Germinal center (tissue), 1 donor: ENCODE measurements at places on chromosomes 11 and 22.

- no peak for DNase-seq
Observed at GRCh38 chr11:64568584-64569140, 22.4 kb upstream of the SLC22A12 start.

GRCh38 chr22:46178755-46179505 lies 28.6 kb downstream of the PPARA start:
- DNase-seq = no peak

- DNase-seq = no peak
Observed at GRCh38 chr11:18792827-18793226, 1.2 kb upstream of the PTPN5 start.

GRCh38 chr11:13347901-13348300 lies 70.3 kb downstream of the BMAL1 start:
- DNase-seq = no peak

GRCh38 chr11:2671748-2672147 lies 28.0 kb downstream of the KCNQ1OT1 start:
- DNase-seq = no peak

GRCh38 chr11:93444617-93445073 lies 98.5 kb downstream of the SMCO4 start:
- DNase-seq = no peak

- no peak for DNase-seq
Observed at GRCh38 chr22:45684752-45685574, 13.3 kb downstream of the ATXN10 start.

DNA sequence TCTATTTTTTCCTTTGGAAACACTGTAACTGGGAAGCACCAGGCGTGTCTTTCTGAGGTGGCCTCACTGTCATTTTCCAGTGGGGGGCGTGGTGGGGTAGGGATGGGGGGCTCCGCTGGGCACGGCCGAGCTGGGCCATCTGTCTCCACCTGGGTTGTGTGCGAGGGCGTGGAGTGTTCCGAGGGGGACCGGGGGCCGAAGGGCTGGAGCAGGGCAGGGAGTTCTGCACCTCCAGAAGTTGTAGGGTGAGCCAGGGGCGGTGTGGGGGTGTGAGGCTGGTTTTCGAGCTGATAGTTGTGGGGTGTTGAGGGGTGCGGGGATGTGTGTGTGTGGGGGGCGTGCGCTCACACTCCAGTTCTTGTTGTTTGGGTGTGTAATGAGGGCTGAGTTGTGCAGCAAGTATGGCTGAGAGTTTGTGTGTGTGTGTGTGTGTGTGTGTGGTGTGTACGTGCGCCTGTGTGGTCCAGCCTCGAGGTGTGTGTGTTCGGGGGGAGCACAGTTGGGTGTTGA lies 10.8 kb downstream of the YPEL4 start:
- no peak for DNase-seq

DNA sequence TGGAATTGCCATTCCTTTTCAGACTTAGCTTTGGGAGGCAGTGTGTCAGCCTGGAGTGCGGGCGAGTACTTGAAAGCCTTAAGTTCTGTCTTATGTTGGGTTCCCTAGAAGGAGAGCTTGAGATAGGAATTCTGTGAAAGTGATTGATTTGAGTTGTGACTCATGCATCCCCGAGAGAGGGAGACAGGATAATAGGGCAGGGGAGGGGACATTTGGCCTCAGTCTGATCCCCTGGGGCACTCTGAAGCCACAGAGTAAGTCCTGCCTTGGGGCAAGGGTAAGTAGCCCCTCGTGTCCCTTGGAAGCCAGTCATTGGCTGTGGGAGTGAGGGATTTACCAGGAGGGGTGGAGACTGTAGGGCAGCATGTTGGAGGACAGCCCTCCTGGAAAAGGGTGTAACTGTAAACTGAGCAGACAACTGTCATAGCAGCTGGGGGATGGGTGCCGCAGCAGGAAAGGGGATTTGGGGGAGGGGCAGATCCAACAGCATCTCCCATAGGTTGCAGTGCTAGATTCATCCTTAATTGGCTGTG lies 44.0 kb downstream of the KIAA1671 start:
- no peak for DNase-seq

GRCh38 chr11:42812361-42812760 lies 499.4 kb upstream of the API5 start:
- no peak for DNase-seq

DNA sequence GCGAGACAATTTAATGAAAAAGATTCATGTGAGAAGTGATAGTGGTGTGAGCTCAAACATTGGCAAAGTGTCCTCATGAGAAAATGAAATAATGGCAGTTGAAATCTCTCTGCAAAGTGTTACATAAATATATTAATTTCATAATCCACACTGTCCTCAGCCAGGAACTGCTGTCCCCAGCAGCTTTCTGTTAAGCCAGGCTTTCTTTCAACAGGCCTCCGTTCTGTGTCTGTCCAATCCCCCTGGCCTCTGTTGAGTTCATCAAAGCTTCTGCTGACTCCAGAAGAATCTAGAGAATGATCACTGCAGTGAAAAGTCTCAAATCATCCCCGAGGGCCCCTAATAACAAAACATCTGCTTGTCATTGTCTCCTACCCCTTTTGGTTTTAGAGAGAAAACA lies 10.0 kb upstream of the ASCC2 start:
- no peak for DNase-seq

DNA sequence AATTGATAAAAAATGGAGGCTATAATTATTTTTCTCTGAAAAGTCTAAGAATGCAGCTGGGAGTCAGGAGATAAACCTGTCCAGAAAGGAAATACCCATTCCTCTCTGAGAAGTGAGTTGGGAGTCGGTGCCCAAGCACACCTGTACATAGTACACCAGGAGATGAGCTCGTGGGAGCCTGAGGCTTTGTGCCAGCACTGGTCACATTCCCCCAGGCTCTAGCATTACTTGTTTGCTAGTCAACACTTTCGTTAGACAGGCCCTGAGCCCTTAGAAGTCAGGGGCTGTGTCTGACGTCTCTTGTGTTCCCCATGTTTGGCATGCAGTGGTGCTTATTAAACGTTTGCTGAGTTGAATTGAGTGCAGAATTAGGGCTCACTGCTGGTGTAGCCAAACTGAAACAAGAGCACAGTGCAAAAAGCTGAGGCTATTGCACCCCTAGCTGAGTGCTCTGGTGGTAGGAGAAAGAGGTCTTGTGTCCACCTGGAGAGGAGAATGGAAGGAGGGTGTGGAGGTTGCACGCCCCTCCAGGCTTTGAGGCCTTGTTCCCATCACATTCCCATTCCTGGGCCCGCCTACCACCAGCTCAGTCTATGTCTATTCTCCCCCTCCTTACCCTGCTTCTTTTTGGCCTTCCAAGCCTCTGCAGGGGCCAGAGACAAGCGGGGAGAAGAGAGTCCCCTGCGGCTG lies 6.8 kb downstream of the ROBO4 start:
- no peak for DNase-seq

GRCh38 chr22:17981497-17981896 lies 42.9 kb downstream of the MICAL3 start:
- DNase-seq = no peak

DNA sequence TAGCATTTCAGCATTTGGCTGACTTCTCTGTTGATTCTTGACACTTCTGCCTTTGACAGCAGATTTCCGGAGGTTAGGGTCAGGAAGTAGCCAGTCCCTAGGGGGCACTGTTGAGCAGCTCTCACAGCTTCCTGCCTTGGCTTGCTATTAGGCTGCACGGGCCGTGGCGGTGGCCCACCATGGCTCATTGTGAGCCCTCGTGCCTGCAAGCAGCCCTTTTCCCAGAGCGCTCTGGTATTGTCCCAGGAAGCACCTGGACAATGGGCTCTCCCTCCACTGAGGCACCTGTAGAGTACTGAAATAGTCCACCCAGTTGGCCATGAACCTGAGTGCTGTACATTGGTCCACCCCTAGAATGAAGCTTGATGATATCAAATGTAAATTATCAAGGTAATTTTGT lies 100.2 kb upstream of the GAL start:
- DNase-seq = peak; percentile 37

DNA sequence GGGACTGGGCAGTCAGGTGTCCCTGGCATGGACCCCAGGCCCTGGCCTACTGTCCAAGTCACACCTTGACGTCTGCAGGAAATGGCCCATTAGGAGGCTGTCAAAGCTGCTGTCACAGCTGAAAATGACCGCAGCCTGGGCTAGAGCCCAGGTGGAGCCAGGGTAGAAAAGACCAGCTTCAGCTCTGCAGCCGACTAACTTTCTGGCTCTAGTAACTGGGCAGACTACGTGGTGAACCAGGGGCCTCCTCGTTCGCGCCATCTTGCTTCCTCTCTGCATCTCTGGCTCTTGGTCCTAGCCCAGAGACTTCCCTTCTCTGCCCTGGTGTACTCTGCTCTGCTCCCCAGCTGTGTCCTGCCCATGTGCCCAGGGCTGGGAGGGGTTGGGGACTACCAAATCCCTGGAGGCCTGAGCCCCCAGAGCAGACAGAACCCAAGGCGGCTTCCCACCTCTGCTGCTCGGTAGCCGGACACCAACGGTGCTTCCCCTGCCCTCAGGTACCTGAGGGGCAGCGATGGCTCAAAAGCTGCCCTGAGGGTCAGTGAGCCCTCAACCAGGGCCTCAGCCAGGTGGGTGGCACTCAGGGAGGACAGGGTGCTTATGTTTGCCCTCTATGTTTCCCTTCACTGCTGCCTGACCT lies 19.7 kb downstream of the SART1 start:
- no peak for DNase-seq

- DNase-seq = no peak
Observed at GRCh38 chr11:66789097-66789890, 53.9 kb upstream of the RCE1 start.

- DNase-seq = no peak
Observed at GRCh38 chr11:21635394-21636145, 557.3 kb upstream of the ANO5 start.

GRCh38 chr11:12200279-12200990 lies 90.0 kb downstream of the MICAL2 start:
- no peak for DNase-seq

- peak; percentile 21 for DNase-seq
Observed at GRCh38 chr22:45731798-45732495, 60.3 kb downstream of the ATXN10 start.

GRCh38 chr22:20548806-20549205 lies 41.4 kb downstream of the MED15 start:
- no peak for DNase-seq

- DNase-seq = no peak
Observed at GRCh38 chr22:35305525-35306070, 5.9 kb downstream of the TOM1 start.

- no peak for DNase-seq
Observed at GRCh38 chr22:22785316-22786065, 102.1 kb upstream of the IGLL5 start.

GRCh38 chr11:107722662-107723061 lies 10.8 kb upstream of the SLN start:
- DNase-seq = no peak

DNA sequence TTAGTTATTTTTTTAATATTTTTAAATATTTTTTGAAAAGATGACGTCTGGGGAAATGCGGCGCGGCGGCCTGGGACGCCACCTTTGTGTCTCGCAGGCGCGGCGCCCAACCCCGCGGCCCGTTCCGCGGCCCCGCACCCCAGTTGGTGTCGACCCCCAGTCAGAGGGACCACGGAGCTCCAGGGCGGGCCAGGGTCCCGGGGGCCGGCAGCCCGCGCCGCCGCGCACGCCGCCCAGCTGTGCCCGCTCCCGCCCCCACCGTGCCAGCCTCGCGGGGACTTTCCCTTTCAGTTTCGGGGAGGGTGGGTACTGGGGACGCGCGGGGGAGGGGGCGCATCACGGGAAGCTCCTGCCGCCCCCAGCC lies 1.6 kb downstream of the CCND1 start:
- DNase-seq = peak; percentile 75
